ENCODE measurements at places on chromosomes 1 and 21.

DNA sequence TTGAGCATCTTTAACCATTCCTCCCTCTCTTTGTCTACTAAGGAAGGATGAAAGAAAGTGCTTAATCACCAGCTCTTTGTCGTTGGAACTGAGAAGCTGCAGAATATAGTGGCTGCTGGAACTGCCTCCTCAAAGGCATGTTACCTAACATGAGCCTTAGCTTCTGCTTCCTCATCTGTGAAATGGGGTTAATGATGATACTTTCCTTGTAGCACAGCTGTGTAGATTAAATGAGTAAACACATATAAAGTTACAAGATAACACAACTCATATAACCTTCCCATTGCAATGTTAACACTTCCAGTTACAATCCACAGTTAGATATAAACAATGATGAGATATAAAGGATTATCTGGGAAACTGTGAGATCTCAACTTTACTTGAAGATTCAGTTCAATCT, 48.4 kb upstream of the ZNF326 start:
- DNase-seq = no peak

DNA sequence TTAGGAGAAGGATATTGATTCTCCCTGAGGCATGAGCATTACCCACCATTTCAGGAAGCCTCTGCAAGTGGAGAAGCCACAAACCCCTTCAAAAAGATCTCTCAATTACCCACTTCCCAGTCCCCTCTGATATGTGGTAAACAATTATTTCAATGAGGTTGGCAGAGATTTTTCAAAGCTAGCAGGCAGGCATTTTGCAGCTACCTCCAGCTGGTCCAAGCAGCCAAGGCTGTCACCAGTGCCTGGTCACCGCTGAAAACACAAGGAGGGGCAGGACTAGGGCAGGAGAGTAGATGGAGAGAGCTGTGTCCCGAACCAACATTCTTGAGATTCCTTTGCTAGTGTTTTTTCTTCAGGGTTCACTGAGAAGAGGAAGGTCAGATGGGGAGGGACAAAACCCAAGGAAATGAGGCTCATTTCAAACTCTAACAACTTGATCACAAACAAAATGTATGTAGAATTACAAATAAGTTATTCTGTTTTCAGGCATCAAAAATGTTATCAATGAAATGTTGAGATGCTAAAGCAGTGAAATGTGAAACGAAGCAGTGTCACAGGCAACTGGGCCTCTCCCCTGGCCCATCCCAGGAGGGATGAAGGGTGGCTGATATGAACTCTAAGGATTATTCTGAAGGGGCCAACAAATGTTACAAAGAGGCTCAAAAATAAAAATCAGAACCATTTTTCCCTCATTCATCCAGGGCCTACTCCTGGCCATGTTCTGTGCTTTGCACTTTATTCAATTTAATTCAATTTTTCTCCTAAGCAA, 22.3 kb downstream of the APP start:
- DNase-seq = no peak

- no peak for DNase-seq
Measured at GRCh38 chr1:192516776-192517297, 58.7 kb upstream of the RGS1 start.

DNA sequence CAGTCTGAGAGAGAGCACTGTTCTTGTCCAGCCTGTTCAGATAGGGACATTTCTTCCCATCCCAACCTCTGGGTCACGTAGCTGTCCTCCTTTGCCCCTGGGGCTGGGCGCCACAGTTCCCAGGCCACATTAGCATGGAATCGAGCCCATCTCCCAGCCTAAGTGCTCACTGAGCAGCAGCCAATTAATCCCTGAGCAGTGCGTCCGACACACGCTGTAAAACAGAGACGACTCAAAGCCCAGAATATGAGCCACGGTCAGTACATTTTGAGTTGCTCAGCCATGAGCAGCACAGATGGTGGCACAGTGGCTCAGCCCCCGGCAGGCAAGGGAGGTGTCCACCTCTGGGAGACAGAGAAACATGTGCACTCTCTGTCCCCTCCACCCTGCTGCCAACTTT, 267.4 kb downstream of the NPHP4 start:
- no peak for DNase-seq

DNA sequence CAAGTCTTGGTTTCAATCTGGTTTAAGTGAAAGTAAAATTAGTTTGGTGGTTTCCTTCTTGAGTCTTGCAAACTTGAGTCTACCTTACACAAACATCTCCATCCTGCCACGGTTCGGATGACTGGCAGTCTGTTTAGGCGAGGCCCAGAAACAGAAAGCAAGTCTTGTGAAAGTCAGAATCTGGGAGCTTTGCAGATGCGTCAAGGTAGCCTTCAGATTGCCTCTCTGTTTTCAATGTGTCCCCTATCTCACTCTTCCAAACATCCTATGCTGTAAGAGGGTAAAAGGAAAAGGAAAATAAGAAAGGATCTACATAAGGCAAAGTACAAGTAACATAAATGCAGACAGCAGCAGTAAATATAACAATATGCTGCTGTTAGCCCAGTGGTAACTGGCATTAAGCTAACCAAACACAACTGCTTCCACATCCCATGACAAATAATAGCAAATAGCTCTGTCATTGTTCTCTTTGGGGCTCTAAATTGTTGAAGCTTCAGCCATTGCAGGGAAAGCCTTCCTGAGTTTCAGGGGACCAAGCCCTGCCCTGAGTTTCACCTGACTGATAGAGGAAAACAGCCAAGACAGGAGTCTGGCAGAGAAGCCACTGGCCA, 26.2 kb upstream of the C1orf105 start:
- DNase-seq = no peak

GRCh38 chr1:175208773-175209492, 16.4 kb upstream of the KIAA0040 start:
- no peak for DNase-seq

GRCh38 chr1:218468711-218469110, 123.6 kb downstream of the TGFB2 start:
- no peak for DNase-seq

GRCh38 chr1:201898992-201899391, 10.3 kb downstream of the SHISA4 start:
- no peak for DNase-seq

DNA sequence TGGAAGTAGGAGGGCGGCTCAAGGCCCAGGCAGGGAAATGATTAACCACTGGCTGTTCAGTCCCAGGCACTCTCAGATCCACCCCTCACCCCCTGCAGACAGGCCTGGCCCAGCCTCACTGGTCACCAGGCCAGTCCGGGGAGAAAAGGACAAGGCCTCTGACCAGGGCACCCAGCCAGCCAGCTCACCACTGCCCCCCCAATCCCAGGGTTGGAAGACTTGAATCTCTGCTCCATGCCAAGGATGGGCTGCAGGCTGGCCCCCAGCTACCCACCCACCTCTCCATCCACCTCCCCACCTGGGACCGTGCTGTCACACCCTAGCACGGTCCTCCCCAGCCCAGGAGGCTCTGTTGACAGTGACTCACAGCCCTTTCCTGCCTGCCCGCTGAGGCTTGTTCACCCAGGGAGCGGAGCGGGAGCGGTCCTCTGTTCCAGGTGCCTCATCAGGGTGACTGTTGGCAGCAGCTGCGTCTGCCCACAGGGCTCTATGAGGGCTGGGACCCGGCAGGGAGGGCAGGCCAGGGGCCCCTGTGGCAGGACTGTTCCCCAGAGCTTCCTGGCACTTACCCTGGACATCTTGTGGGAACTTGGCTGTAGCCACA, 2.2 kb downstream of the LAD1 start:
- peak; percentile 72 for DNase-seq

DNA sequence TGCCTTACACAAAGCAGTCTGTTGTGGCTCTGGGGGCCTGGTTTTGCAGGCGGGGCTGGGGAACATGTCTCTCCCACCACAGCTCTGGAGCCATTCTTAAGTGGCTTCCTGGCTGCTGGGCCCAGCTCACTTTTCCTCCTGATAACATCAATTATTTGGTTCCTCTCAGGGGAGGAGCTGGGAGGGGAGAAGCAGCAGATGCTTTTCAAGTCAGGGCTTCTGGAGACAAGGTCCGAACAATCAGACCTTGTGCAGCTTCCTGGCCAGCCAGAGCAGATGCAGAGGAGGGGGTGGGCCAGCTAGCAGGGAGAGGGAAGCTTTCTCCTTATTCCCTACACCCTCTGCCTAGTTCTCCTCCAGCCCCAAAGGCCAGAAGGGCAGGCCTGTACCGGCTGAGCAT, 3.7 kb upstream of the PAQR6 start:
- DNase-seq = no peak

GRCh38 chr1:31704271-31705079, 658 bp upstream of the COL16A1 start:
- no peak for DNase-seq

GRCh38 chr1:33231166-33231565, 25.1 kb upstream of the ZNF362 start:
- no peak for DNase-seq

DNA sequence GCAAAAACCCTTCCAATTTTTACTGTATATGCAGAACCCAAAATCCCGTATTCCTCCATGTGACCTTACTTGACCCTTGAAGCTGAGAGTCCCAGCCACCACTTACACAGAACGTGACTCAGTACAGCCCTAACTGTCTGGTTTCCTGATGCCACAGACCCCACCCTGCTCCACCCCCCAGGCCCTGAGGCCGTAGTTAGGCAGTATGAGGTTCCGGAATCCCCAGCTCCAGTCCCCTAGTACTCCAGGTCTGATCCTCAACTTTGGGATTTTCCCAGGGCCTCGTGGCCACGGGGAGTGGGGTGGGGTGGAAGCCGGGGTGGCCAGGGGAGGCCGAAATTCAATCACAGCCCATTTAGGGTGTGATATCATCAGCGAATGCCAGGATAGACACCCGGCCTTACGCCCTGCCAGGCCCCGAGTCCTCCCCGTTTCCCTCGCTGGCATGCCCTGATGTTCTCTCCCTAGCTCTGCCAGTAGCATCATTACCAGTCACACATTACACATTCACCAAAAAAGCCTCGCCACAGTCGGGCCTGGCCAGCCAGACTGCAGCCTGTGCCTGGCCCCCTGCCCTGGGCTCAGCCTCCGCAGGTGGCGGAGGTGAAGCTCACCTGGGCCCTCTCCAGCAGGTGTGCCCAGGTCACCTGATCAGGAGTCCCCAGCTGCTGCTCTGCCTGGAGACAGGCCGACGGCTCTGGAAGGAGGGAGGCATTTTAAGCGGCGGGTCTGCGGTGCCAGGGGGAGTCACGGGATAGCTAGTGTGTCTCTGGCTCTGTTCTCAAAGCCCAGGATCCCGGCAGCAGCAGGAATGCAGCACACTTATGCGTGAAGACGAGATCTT, 70.8 kb downstream of the SCCPDH start:
- DNase-seq = no peak

DNA sequence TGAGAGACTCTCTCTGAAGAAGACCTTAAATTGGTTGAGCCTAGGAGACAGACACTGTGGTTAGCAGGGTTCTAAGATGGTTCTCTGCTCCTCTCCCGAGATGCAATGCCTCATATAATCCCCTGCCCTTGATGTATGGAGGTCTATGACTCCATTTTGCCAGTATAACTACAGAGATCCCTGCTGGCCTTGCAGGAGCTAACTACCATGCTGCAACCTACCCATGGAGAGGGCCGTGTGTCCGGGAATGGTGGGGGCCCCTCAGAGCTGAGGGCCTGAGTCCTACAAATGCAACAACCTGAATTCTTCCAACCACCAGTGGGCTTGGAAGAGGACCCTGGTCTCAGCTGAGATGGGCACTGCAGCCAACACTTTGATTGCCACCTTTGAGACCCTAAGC, 388.0 kb downstream of the SETD4 start:
- DNase-seq = no peak

DNA sequence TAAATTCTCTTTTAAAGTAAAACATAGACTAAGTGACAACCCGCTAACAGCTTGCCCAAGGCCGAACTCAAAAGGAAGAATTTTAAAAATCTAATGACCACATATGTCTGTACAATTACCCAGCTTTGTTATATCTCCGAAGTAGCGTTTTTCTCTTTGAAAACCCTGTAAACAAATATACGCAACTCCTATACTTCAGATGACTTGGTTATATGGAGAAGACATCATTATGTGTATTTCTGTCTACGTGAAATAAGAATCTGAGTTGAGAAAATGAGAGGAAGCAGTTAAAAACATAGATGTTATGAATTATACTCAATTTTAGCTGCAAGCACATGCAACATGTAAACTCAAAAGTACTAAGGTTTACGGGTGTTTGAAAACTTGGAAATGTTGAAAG, 2.0 kb downstream of the PBX1 start:
- no peak for DNase-seq

GRCh38 chr1:22635436-22635835, 992 bp upstream of the C1QA start:
- no peak for DNase-seq

GRCh38 chr1:1666526-1666925, 7.7 kb upstream of the CDK11B start:
- no peak for DNase-seq

- DNase-seq = no peak
Measured at GRCh38 chr21:21530680-21531079, 532.5 kb downstream of the NCAM2 start.

GRCh38 chr1:57164584-57164983, 198.8 kb upstream of the C8B start:
- DNase-seq = no peak

DNA sequence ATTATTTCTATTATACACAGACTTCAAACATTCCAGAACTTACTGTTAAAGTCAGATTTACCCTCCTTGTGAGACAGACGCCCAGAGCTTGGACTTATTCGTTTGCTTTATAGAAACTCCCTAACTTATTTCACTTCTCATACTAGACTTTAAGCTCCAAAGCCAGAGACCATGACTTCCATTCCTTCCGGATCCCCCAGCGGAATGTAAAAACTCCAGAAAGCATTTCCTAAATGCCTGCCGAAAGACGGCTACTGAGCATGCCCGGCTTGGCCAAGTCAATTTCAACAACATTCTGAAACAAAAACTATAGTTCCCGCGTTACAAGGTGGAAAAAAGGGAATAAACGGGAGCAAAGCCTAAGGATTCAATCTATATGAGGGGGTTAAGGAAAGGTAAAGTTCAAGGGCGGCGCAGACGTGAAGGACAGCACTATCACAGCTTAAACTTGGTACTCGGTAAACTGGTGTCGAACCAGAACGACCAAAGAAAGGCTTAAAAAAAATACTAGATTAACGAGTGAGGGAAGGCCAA, 1.1 kb downstream of the USP48 start:
- no peak for DNase-seq

GRCh38 chr1:96520579-96520947, 201.0 kb upstream of the PTBP2 start:
- DNase-seq = no peak

GRCh38 chr1:115989699-115990098, 13.4 kb downstream of the SLC22A15 start:
- DNase-seq = no peak

GRCh38 chr1:51268634-51269033, 32.6 kb downstream of the RNF11 start:
- DNase-seq = no peak

Data from epithelial cell of prostate (primary cell).